ENCODE measurements at places on chromosomes 1 and 21.

DNA sequence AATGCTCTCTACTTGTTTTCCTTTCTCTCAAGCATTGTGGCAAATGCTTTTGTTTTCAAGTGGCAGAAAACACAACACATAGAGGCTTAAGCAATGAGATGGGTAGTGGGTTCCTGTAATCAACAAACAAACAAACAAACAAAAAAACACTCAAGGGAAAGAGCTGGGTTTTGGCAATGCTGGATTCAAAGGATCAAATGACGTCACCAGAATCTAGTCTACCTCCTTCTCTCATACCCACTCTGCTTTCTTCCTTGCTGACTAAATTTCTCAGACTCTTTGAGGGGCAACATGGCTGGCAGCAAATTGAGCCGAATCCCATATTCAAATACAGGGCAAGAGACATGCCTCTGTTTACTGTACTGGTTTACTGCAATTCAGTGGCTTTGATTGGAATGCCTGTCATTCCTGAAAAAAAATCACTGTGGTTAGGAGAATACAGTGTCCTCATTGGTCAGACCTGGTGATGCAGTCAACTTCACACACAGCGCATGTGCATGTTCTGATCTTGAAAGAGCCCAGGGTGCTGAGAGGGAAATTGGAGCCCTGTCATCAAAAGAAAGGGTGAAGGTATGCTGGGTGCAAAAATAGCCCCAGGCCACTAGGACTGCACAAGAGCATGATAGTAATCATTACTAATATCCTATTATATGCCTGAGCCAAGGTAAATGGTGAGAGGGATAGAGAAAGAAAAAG, 356.2 kb downstream of the KCTD3 start:
- no peak for DNase-seq

DNA sequence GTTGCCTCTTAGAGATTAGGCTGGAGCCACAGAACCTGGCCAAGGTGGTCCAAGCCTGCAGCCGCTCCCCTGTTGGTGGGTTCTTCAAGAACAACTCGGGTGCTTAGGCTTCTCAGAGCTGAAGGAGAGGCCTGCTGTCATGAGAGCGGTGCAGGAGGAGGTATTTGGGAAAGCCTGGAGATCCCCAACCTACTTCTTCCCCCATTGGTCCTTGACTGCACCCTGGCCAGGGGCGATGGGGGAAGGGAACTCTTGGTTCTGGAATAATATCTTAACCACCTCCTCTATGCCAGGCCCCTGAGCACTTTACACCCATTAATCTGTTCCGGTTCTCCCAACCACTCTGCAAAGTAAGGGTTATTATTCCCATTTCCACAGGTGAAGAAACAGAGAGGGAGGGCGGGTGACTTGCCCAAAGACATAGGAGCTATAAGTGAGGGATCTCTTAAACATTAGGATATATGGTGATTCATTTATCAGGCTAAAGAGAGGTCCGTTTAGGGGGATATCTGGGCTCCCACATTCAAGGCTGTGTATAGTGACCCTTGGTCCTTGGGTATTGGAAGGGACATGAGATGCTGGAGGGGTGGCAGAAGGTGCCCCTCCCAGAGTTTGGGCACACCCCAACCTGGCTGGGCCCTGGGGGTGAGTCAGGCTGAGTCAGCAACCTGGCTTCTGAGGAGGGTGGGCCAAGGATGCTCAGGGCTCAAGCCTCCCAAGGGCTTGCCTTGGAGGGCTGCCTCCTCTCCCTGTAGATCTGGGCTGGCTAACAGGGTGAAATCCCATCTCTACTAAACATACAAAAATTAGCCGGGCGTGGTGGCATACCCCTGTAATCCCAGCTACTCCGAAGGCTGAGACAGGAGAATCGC, 5.2 kb downstream of the TRNP1 start:
- DNase-seq, result no peak

DNA sequence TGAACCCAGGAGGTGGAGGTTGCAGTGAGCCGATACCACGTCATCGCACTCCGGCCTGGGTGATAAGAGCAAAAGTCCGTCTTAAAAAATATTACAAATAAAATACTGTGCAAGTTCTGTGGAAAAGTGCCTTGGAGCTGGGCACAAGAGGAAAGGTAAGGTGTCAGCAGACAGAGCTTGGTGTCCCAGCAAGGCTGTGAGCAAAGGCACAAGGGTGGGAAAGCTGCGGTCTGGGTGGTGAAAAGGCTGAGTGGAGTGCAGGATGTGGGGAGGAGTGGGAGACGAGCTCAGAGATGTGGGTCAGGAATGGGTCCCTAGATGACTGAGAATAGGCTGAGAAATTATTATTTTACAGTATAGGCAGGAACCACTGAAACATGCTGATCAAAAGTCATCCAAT, 150.6 kb downstream of the RHOU start:
- DNase-seq, result no peak

GRCh38 chr1:164622068-164622845, 63.3 kb downstream of the PBX1 start:
- no peak for DNase-seq

- peak; percentile 62 for DNase-seq
These were observed 61.8 kb upstream of the PTGFRN start for GRCh38 chr1:116847688-116848531.

- no peak for DNase-seq
These were observed 27.2 kb downstream of the FABP3 start for GRCh38 chr1:31345635-31346034.

DNA sequence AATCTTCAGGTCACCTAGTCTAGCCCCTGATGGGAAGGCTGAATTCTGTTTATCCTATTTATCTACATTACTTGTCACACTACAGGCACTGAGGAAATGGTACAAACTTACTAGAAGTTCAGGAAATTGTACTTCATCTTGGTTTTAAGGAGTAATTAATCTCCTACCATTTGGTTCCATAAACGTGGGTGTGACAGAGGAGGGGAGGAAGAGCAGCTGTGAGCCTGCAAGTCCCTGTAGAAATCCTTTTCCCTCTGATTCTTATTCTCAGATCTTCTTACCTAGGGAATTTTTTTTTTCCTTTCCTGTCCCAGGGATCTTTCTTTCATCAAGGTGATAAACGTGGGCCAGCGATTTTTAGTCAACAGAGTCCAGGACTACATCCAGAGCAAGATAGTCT, 14.1 kb downstream of the PFKFB2 start:
- DNase-seq, result no peak

GRCh38 chr1:245549996-245550719, 395.4 kb downstream of the KIF26B start:
- DNase-seq, result no peak

- DNase-seq, result no peak
These were observed 55.5 kb upstream of the FOXO6 start for GRCh38 chr1:41305576-41306363.

DNA sequence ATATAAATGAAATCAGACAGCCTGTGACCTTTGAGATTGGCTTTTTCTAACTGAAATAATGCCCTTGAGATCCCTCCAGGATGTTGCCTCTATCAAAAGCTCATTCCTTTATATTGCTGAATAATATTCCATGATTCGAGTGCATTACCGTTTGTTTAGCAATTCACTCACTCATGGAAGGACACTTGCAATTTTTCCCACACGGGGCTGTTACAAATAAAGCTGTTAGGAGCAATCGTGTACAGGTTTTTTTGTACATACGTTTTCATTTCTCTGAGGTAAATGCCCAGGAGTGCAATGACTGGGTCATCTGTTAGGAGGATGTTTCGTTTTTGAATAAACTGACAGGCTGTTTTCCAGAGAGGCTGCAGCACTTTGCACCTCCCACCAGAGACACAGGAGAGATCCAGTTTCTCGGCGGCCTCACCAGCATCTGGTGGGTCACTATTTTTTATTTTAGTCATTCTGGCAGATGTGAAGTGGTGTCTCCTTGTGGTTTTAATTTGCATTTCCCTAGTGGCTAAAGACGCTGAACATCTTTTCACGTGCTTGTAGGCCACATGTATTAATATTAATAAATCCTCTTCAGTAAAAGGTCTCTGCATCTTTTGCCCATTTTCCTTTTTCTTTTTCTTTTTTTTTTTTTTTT, 11.0 kb downstream of the PRDM15 start:
- no peak for DNase-seq

GRCh38 chr21:39675590-39675989, 62.9 kb downstream of the B3GALT5 start:
- no peak for DNase-seq

GRCh38 chr1:96641282-96641681, 80.3 kb upstream of the PTBP2 start:
- DNase-seq, result no peak

GRCh38 chr1:108045460-108045859, 80.5 kb upstream of the VAV3 start:
- DNase-seq, result no peak

DNA sequence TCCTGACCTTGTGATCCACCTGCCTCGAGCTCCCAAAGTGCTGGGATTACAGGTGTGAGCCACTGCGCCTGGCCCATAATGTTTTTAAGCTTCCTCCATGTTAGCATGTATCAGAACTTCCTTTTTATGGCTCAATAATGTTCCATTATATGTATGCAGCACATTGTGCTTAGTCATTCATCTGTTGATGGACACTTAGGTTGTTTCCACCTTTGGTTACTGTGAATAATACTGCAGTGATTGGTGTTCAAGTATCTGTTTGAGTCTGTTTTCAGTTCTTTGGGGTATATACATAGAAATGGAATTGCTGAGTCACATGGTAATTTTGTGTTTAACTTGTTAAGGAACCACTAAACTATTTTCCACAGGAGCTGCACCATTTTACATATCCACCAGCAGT, 17.7 kb downstream of the CMPK1 start:
- DNase-seq, result no peak

DNA sequence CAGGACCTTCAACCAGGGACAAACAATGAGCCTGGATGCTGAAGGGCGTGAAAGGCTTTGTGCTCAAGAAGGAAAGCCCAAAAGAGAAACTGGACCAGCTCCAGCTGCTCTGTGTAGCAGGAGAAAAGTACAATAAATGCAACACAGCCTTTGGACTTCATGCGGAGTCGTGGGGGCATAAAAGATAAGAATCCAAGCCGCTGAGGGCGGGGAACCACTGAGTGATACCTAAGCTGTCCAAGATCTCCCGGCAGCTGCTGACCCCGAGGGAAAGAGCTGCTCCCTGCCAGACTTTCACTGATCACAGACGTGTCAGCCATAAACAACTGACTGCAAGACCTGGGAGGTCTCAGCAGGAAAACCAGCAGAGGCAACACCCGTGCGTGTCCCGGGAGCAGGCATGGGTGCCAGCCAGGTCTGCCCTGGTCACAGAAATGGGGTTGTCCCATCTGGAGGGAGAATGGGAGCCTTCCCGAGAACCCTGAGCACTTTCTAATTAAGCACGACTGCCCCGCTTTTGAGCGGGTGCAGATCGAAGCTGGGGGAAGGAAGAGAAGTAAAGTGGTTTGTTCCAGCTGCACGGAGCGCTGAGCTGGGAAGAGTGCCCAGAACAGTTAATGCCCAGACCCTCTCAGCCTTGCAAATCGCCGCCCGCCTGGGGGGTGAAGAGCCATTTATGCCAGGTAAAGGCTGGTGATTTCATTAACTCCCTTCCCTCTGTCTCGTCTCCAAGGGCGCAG, 68.3 kb upstream of the TARDBP start:
- DNase-seq, result no peak

DNA sequence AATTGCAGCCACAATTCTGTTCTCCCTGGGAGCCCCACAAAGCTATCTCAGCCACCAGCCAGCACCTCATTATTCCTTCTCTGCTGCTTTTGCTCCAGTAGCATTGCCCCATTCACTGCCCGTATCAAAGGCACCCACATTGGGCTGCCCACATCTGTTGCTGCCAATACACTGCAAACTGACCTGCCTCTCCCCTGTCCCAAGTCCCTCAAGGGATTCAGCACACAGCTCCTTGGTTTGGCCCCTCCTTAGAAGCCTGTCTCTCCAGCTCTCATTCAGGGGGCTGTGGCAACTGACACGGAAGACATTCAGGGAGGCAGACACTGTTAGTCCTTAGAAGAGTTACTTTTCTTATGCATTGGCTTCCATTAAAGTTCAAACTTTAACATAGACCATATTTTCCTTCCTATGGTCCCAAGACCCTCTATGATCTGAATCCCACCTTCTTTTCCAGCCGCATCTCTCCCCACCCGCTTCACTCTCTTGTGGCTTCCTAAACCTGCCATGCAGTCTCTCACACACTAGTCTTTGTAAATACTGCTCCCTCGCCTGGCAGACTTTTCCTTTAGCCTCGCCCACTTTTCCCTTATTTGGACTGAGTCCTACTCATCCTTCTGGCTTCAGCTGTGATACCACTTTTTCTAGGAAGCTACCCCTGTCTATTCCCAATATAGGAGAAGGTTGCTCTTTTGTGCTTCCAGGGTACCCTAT, 19.3 kb upstream of the KLHDC8A start:
- peak; percentile 65 for DNase-seq

DNA sequence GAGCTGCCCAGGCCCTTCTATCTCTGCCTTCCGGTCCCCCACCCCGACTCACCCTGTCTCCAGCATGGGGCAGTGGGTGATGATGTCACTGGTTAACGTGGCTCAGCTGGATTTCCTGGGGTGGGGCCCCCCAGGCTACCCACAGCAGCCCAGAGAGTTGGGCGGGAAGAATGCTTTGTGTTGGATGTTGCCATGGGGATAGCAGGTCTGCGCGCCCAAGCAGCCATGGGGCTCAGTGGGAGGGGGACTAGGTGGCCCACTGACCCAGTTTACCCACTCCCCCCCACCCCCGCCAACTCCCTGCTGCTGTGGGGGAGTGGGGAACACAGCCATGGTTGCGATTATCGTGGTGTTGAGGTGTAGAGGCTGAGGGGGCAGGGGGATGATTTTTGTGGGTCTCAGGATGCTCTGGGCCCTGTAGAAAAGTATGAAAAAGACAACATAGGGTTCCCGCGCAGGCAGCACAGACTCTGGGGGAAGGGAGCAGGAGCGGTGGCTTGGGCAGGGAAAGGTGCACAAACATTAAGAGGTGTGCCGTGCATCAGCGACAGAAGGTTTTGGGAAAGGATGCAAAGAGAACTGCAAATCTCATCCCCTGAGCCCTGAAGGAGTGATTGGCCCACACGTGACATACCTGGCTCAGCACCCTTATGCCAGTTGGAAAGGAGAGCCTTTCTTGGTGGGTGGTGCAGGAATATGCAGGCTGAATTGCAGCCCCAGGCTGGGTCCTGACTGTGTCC, 8.5 kb downstream of the CELSR2 start:
- no peak for DNase-seq

- DNase-seq, result no peak
These were observed 58.8 kb downstream of the MAP3K21 start for GRCh38 chr1:233386336-233386735.

DNA sequence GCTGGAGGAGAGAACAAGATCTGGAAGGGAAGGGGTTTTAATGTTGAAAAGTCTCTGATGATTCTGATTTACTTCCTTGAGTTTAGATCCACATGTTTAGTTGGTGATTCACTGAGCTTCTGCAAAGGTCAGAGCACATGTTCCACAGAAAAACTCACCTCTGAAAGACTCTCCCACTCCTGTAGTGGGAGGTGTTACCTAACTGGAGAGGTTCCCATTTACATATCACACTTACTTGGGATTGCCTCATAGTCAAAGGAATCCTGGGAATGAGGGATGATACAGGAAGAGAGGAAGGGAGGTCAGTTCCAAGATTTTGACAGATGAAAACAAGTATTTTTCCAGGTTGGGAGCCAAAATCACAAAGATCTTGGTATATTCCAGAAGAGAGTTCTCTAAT, 2.7 kb upstream of the NTNG1 start:
- no peak for DNase-seq

- DNase-seq, result no peak
These were observed 21.3 kb downstream of the AIDA start for GRCh38 chr1:222691016-222691415.

GRCh38 chr1:12615159-12615864, 2.7 kb downstream of the DHRS3 start:
- DNase-seq, result peak; percentile 62

Measured in Ammon's horn (tissue), 1 donor.